GM23248 (cell line): ENCODE measurements at places on chromosomes 11 and 22. TPM values are rescaled to one million over a fixed set of nuclear protein-coding genes. Genes with fewer than 3 reads are reported as not detected.
A peak's percentile ranks its signal among the peaks of the same experiment; 100 is the strongest.

DNA sequence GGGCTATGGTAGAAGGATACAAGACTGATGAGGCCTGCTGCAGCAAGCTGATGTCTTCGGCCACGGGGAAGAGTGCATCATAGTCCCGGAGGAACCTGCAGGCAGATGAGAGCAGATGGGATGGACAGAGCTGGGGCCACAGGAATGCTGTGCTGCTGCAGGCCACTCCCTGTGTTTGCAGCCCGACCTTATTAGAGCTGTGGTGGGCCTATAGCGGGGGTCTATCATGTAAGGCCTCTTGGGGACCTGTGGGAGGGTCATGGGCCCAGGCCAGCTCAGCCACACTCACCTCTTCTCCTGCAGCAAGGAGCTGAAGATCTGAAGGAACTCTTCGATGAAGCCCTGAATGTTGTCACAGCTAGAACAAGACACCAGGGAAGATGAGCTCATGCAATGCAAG, 31.9 kb downstream of the ASCC2 start:
- no peak for DNase-seq

GRCh38 chr11:36622431-36623136, 24.5 kb upstream of the RAG2 start:
- DNase-seq = peak; percentile 12

Gene TNNI2
- total RNA-seq = not detected in 2 replicates

- DNase-seq = no peak
These were observed 3.0 kb downstream of the RHOD start for GRCh38 chr11:67059671-67060070.

GRCh38 chr11:124740277-124740882, 638 bp downstream of the NRGN start:
- DNase-seq = peak; percentile 60

DNA sequence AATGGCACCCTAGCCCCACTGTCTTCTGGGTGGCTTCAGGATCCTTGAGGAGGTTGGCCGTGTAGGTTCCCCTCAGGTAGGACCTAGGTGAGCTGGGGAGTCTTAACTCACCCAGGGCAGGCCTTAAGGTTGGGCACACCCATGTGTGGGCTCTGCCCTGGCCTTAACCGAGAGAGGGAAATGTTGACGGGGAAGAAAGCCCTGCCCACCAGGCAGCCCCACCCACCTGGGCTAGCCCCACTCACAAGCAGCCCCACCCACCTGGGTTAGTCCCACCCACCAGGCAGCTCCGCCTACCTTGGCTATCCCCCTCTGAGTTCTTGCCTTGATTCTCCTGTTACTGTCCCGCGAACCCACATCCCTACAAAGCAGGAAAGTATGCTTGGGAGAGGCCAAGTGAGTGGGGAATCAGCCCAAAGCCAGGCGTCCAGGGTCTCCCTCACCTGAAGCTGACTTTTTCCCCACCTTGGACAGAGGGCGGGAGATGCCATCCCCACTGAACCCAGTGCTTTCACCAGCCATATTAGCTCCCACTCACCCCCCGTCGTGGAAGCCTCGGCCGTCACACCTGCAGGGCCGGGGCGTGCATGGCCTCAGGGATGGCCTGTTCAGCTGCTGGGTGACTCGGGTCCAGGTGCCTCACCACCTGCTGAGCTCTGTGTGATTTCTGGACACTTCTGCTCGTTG, at the start of gene MYEOV:
Gene MYEOV (plus strand): TSS at position 337 of the 687 bp plus-strand sequence. CDS start 1,200 bp downstream, outside the sequence.
- DNase-seq = peak; percentile 61

Gene YPEL4
- total RNA-seq = 1.7 TPM in 1 of 2 replicates, not detected in the other

- DNase-seq = no peak
These were observed 66.2 kb upstream of the GAL start for GRCh38 chr11:68617925-68618809.
